Tracheal epithelial cell (primary cell): ENCODE measurements at places on chromosomes 6 and 20. TPM values are rescaled to one million over a fixed set of nuclear protein-coding genes. Genes with fewer than 3 reads are reported as not detected.

The ECT2L gene
- under 0.01 and 0.21 TPM in 2 replicates for total RNA-seq

The PNPLA1 gene
- not detected in 2 replicates for total RNA-seq

The DUSP15 gene
- total RNA-seq: not detected in 2 replicates

The CTCFL gene
- not detected in 2 replicates for total RNA-seq

The WFDC2 gene
- total RNA-seq: 0.96 TPM in 1 of 2 replicates, not detected in the other

The ZNF343 gene
- 8.9 and 15.3 TPM in 2 replicates for total RNA-seq

The ANKRD60 gene
- not detected in 2 replicates for total RNA-seq

The COMMD7 gene
- total RNA-seq: 15.1 and 21.2 TPM in 2 replicates

The RBM24 gene
- under 0.01 and 0.96 TPM in 2 replicates for total RNA-seq

The GPR6 gene
- not detected in 2 replicates for total RNA-seq

The CHMP4B gene
- 20.5 and 38.1 TPM in 2 replicates for total RNA-seq

The CST2 gene
- not detected in 2 replicates for total RNA-seq

The RIN2 gene
- total RNA-seq: 66.3 and 67.4 TPM in 2 replicates

The FILIP1 gene
- under 0.01 TPM in 2 replicates for total RNA-seq

The PNLDC1 gene
- total RNA-seq: under 0.01 and 0.21 TPM in 2 replicates

The TSPYL4 gene
- 2.9 and 3.0 TPM in 2 replicates for total RNA-seq

The TAAR5 gene
- total RNA-seq: not detected in 2 replicates

The HSPA12B gene
- under 0.01 TPM in 1 of 2 replicates, not detected in the other for total RNA-seq

The C20orf204 gene
- 0.24 and 0.85 TPM in 2 replicates for total RNA-seq

The SRC gene
- total RNA-seq: 22.0 and 32.0 TPM in 2 replicates

The LY6G6D gene
- total RNA-seq: not detected in 2 replicates

The ID1 gene
- total RNA-seq: 209 and 1,113 TPM in 2 replicates

The OPRM1 gene
- total RNA-seq: not detected in 2 replicates

The PLCB4 gene
- 1.5 and 29.9 TPM in 2 replicates for total RNA-seq

The TRDN gene
- total RNA-seq: not detected in 2 replicates

The HLA-DOA gene
- total RNA-seq: 0.24 TPM in 1 of 2 replicates, not detected in the other

The ZNF391 gene
- total RNA-seq: 0.64 and 2.4 TPM in 2 replicates

The PFDN6 gene
- 42.2 and 47.1 TPM in 2 replicates for total RNA-seq

The PDYN gene
- not detected in 2 replicates for total RNA-seq

The LRFN2 gene
- not detected in 2 replicates for total RNA-seq

The RIPPLY2 gene
- total RNA-seq: 1.4 TPM in 1 of 2 replicates, not detected in the other

The HLA-DRB5 gene
- total RNA-seq: under 0.01 TPM in 1 of 2 replicates, not detected in the other

The OPRL1 gene
- under 0.01 and 0.24 TPM in 2 replicates for total RNA-seq

The IL17A gene
- total RNA-seq: not detected in 2 replicates
